Activated naive CD4-positive, alpha-beta T cell (primary cell): ENCODE measurements at places on chromosomes 6 and 20.

DNA sequence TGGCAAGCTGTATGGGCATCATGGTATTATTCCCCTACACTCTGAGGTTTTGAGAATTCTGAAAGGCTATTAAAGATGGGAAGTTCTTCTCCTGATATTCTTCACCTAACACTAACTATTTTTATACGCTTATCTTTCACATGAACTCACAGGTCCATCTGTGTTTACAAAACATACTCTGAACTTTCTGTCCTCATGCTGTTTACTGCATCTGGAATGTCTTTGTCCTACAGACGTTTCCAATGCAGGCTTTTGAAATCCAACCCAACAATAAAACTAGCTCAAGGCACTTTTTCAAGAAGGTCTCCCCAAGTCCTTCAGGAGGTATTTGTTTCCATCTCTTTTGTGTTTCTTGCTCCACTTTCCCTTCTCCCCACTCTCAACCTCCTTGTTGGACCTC is 60.5 kb upstream of the MLIP start:
- no peak for DNase-seq

DNA sequence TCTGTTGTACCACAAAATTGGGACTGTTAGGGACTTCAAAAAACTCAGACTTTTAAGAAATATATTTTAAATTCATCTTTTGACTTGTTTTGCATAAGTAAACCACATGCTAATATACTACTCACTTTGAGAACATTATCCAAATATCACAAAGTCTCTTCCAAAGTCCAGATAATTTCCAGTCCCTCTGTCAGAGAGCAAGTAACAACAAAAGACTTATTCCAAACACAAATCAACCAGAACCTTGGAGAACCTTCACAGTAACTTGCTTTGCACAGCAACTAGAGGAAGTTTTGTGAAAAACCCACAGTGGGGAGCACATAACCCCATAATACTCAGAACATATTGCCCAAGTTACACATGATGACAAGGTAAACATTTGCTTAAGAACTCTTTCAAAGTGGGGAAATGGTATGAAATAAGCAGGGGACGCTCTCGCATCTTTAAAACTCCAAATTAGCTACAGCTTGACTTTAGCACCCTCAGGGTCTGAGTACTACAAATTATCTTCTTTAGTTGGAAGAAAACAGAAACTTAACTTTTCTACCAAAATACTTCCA is 37.8 kb downstream of the CENPW start:
- DNase-seq = no peak

- no peak for DNase-seq
Measured at GRCh38 chr20:45187693-45188092, 13.0 kb downstream of the PI3 start.

DNA sequence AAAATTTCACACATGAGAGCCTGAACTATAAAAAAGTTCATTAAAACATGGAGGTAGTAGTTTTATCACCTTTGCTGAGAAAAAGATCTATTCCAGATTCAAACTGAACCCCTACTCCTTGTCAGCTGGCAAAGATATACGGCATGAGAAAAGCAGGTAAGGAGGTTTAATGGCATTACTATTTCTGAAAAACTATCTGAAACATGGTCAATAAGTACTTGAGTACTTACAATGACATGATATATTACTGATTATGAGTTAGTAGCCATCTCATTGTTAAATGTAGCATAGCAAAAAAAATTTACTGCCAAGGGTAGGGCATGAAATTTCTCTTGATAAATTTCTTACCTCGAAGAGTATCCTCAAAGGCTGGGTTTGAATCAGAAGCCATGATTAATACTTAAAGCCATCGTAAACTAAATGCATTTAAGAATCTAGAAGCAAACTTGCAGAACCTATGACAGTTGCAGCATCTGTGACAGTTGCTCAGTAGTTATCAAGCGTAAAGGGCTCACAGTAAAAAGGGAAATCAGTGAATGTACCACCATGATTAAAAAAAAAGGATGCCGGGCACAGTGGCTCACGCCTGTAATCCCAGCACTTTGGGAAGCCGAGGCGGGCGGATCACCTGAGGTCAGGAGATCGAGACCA is 8.7 kb downstream of the SLC17A5 start:
- DNase-seq = no peak

DNA sequence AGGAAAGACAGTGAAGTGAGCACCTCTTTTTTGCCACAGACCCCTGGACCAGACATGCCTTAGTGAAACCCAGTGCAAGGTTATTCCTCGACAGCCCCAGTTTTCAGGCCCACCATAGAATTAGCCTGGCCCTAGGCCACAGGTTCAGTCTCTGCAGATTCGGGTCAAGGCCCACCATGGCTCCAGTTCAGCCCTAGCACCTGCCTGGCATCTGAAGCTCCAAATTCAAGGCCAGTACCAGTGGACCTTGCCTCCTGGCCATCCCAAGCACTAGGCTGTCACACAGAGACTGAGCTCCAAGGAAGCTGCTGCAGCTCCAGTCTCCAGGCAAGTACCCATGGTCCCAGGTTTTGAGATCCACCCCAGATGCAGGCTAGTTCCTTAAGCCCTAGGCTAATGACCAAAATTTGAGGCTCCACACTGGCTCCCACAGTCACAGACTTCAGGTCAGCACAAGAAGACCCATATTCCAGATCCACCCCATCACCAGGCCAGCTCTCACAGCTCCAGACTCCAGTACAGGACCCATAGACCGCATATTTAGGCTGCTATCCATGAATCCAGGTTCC is 877.5 kb upstream of the ADGRB3 start:
- DNase-seq = no peak

- DNase-seq = no peak
Measured at GRCh38 chr20:32727683-32728082, 15.6 kb downstream of the COMMD7 start.

DNA sequence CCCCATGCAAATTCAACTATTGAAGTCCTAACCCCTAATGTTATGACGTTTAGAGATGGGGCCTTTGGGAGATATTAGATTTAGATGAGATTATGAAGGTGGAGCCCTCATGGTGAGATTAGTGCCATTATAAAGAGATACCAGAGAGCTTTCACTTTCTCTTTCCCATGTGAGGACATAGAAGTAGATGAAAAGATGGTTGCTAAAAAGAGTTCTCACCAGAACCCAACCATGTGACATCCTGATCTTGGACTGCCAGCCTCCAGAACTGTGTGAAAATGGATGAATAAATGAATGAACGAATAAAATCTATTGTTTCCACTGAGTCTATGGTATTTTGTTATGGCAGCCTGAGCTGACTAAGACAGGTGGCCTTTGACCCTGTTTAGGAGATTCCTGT is 50.6 kb upstream of the FBXO30 start:
- no peak for DNase-seq

GRCh38 chr6:51648236-51648635 is 439.2 kb downstream of the PKHD1 start:
- DNase-seq = no peak

DNA sequence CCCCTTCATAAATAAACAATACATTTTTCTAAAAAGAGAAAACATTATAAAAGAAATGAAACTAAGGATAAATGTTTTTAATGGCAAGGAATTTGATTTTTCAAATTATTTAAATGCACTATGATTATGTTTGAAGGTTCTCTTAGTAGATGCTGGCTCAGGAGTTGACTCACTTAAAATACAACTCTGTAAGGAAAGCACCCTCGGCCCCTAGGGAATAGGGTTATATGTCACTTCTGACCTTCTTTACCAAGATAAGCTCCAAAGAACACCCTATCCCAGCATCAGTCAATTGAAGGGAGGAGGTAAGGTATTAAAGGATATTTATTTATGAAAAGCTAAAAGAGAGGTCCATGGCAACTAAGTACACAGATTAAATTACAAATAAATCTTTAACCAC is 6.8 kb downstream of the SNAP91 start:
- DNase-seq = no peak

GRCh38 chr20:49310705-49311104 is 32.8 kb upstream of the ZNFX1 start:
- no peak for DNase-seq

DNA sequence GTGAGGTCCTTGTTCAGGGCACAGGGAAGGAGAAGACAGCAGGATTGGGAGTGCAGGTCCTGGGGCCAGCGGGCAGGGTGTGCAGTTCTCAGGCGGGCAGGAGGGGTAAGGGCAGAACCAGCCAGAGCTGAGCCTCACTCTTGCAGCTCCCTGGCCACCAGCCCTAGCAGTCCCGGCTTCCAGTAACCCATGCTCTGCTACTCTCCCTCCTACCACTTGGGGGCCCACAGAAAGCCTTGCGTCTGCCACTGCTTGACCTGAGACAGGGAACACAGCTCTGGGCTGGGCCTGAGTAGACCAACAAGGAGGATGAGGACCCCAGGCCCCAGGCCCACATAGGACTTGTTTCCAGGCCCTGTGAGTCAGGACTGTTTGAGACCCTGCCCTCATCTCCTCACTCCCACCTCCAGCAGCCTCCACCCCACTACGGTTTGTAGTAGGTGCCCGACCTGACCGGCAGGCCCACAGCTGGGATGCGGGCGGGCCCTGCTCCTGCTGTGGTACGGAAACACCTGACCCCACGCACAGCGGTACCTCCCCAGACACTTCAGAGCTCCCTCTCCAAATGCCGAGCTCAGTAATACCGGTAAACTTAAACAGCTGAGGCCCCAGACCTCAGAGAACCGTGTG is 39.2 kb downstream of the KCNK5 start:
- no peak for DNase-seq
